ENCODE measurements at places on chromosomes 4 and X.

GRCh38 chr4:3374667-3375066, 67.1 kb upstream of the HGFAC start:
- no peak for DNase-seq

- DNase-seq = no peak
Observed at GRCh38 chrX:46620505-46620904, 46.9 kb downstream of the CHST7 start.

- DNase-seq = no peak
Observed at GRCh38 chr4:24228692-24229091, 338.8 kb upstream of the PPARGC1A start.

- DNase-seq = no peak
Observed at GRCh38 chr4:20019310-20020015, 232.2 kb upstream of the SLIT2 start.

- DNase-seq = no peak
Observed at GRCh38 chr4:163180090-163180489, 13.4 kb upstream of the NAF1 start.

DNA sequence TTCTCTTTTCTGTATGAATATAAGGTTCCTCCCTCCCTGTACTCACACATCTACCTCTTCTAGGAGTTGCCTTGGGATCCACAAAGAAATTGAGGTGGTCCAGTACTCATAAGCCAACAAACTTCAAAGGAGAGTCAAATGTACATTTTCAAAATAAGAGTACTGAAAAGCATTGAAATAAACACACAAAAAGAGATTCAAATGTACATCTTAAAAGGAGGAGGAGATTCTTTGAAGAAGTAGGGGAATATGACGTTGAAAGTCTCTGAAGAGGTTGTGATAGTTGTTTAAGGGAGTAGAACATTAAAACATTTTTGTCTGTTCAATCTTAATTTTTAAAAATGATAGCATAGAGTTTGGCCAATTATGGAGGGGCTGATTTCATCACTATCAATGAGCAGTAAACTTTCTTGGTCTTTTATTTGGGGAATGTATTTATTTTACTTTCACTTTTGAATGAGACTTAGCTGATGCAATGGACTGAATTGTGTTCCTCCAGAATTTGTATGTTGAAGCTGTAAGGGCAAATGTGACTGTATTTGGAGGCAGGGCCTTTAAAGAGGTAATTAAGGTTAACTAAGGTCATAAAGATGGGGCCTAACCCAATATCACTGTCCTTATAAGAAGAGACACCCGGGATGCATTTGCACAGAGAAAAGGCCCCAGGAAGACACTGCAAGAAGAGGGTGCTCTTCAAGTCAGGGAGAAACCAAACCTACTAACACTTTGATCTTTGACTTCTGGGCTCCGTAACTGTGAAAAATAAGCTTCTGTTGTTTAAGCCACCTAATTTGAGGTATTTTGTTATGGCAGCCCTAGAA, 226.3 kb upstream of the PGRMC2 start:
- DNase-seq = no peak

DNA sequence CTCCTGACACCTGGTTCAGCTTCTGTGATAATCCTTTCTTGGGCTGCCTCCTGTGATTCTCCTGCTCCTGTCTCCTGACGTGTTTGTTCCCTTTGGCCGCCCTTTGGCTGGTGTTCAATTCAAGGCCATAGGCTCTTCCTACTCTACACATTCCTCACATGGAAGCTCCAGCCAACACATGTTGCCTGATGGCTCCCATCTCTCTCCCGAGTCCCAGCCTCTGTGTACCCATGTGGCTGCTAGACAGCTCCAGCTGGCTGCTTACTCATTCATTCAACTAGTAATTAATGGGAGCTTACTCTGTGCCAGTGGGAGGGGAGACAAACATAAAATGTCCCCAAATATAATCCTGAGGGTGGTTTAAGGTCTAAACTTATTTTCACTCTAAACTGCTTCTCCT, 9.2 kb upstream of the MED28 start:
- no peak for DNase-seq

DNA sequence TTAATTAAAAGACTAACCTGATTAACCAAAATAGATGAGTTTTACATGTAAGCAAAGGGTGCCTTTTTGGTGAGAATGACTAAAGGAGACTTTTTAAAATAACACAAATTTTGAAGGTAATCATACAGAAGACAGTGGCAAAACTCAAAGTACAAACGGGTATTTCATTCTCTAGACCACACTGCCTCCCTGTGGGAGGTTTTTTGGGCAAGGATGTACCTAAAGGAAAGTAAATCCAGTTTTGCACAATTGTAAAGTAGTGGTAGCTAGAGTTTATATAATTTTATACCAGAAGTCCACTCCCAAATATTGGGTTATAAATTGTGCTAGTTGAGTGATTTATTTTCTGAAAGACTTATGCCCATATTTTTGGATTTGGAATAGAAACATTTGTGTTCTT, 201.0 kb downstream of the PAPSS1 start:
- no peak for DNase-seq

DNA sequence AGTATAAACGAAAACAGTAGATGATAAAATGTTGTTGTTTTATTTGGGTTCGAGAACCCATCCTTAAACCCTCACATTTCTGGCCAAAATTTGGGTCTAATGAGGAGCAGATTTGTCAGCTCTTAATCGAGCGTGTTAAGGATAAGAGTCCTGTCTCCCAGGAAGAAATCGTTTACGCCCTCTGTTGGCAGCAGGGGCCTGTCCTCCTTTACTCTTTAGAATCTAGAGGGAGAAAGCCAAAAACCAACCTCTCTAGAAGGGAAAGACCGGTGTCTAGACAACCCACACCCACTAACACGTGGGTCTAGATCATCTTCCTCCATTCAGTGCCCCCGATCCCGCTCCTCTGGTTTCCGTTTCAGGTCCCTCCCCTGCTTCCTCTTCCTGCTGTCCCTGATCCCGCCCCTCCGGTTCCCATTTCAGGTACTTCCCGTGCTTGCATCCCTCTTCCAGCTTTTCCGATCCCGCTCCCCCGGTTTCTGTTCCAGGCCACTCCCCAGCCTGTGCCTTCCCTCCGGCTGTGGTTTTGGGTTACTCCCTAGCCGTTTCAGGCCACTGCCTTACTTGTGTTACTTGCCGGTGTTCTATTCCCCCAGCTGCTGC, 339.1 kb downstream of the PAPSS1 start:
- no peak for DNase-seq

DNA sequence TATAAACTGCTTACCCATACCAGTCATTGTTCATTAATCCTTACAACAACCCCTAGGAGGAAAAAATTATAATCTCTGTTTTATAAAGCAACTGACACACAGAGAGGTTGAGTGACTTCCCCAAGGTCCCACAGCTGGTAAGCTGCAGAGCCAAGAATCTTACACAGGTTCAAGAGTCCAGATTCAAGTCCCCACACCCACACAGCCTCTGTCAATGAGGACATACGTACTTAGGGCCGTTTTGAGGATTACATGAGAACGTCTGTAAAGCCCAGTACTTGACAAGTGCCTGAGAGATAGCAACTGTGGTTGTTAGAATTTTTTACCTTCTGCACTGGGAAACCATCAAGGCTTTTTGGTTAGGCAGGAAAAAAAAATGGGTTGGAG, 556 bp upstream of the SLC25A43 start:
- no peak for DNase-seq

DNA sequence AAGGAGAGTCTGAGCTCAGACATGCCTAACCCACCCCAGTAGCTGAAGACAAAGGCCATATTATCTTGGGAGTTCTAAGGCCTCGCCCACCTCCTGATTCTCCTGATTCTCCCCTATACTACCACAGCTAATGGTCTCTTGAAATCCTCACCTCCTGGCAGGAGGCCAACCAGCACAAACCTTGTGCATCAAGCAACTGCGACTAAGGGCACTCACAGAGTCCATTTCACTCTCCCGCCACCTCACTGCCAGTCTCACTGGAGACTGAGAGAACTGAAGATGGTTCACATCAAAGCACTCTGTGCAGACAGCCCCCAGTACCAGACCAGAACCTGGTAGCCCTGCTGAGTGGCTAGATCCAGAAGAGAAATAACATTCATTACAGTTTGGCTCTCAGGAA, 102.1 kb upstream of the KLF8 start:
- no peak for DNase-seq

DNA sequence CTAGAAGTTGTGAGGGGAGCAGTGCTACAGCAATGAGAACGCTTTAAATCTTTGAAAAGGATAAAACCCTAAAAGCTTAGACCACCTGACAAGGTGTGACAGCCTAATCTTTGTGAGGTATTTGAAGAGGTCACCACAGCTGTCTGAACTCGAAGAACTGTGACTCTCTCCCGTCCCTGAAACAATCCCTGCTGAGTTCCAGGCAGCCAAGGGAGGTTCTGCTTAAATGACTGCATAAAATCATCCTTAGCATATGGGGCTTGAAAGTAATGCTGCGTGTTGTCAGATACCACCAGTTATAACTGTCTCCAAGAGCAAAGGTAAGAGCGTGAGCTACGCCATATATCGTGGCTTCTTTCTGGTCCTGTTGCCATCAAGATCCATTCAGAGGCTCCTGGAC, 696.3 kb downstream of the PCDH7 start:
- DNase-seq = no peak

DNA sequence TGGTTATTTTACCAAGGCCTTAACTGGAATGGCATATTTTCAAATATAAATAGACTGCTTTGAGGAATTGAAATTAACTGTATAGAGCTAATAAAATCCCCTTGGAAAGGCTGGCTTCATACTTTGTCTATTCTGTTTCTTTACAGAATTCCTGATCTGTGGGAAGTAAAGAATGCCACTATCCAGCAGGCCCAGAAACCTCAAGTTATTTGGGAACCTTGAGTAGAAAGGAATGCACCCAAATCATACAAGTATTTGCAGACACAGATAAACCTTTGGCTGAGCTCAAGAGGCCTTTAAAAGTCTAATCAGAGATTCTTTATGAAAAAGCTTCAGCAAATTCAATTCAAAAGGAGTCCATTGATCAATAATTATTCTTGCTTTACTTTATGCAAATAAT, 975.7 kb upstream of the PABPC4L start:
- no peak for DNase-seq

DNA sequence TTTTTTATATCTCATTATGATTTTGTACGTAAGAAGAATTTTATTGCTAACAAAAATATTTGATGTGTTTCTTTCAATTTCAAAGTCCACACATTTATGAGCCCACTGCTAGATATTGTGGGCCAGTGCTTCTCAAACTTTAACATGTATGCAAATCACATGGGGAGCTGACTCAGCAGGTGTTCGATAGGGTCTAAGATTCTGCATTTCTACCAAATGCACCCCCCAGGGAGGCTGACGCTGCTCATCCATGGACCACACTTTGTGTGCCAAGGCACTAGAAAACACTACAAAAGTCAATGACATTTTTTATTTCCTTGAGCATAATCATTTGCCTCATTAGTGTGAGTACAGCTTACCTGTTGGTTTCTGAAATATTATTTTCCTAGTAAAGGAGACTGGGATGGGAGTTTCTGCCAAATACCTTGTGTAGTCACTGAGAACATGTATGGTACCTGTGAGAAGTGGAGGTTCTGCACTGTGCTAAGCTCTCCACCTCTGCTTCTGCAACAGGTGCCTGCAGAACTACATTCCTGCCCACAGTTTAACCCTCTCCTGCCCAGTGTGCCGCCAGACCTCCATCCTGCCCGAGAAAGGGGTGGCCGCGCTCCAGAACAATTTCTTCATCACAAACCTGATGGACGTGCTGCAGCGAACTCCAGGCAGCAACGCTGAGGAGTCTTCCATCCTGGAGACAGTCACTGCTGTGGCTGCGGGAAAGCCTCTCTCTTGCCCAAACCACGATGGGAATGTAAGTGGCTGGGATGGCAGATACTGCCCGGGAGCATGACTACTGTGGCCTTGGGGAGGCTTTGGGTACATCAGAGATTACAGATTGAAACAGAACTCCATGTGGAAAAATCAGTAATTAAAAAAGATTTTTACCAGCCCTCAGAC, 68.9 kb upstream of the MND1 start:
- no peak for DNase-seq

DNA sequence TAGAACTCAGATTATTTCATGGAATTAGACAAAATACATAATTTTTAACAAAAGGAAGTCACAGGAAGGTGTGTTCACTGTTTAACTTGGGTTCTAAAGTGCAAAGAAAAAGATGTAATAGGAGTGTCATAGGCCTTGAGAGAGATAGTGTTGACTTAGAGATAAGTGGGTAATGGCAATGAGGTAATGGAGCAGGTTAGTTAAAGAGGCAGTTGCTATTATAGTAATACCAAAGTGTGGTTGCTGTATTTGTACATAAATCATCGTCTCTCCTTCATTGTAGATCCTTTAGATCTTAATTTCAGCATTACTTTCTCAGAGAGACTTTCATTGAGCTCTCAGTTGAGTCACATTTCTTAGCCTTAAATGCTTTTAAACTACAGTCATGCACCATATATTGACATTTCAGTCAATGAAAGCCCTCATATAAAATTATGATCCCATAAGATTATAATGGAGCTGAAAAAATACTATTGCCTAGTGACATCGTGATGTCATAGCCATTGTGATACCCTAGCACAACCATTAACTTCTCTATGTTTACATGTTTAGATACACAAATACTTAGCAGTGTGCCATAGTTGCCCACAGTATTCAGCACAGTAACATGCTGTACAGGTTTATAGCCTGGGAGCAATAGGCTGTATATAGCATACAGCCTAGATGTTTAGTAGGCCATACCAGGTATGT, 245.4 kb downstream of the ADGRL3 start:
- no peak for DNase-seq

GRCh38 chr4:146054676-146055075, 116.1 kb upstream of the ZNF827 start:
- DNase-seq = no peak

- no peak for DNase-seq
Observed at GRCh38 chrX:11212741-11213140, 80.5 kb upstream of the AMELX start.

DNA sequence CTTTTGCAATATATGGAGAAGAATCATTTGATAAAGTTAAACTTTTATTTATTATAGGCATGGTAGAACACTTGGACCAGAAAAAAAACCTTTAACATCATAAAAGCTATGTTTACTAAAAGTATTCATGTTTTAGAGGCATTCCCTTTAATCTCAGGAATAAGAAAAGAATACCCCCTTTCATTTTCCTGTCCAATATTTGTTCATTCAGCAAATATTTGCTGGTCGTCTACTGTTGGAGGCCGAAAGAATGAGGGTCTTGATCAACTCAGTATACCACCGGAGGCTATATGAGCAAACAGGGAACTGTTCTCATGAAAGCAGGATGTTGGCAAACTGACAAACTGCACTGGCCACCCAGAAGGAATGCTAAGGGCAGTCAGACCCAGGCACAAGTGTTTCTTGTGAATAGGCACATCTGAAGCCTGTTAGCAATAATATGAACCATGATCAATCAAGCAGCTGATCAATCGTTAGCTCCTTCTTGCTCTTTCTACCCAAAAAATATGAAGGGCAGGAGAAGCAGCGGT, 480.8 kb upstream of the FAT1 start:
- DNase-seq = no peak

DNA sequence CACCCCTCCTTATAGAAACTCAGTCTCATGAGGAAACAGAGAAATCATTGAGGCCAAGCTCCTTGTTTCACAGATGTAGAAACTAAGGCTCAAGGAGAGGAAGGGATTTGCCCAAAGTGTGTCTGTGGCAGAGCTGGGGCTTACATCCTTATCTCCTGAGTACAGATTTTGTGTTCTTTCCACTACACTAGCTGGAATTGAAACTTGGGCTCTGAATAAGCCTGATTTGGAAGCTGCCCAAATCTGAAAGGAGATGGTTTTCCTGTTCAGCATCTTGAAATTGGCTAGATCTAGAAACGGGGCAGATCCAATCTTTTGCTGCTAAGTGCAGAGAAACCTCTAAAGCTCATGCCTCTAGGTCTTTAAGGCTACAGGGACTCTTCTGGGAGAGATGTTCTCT, 24.3 kb downstream of the AWAT2 start:
- no peak for DNase-seq
